ENCODE measurements at places on chromosomes 4 and X. TPM values are rescaled to one million over a fixed set of nuclear protein-coding genes. Genes with fewer than 3 reads are reported as not detected.

The RPA4 gene
- total RNA-seq, result 1.1 TPM

The CDK16 gene
- 74.6 TPM for total RNA-seq

GRCh38 chr4:6201580-6202091 is 1.3 kb upstream of the JAKMIP1 start:
- H3K4me1 ChIP-seq, result no peaks in the 10 kb centered on the region
- H3K4me3 ChIP-seq, result no peak overlapping the region
- peaks cover 10% of the 10 kb centered on the region for H3K27me3 ChIP-seq
- DNase-seq, result no peak
- no peak overlapping the region for H3K27ac ChIP-seq
- no peaks in the 10 kb centered on the region for H3K36me3 ChIP-seq

DNA sequence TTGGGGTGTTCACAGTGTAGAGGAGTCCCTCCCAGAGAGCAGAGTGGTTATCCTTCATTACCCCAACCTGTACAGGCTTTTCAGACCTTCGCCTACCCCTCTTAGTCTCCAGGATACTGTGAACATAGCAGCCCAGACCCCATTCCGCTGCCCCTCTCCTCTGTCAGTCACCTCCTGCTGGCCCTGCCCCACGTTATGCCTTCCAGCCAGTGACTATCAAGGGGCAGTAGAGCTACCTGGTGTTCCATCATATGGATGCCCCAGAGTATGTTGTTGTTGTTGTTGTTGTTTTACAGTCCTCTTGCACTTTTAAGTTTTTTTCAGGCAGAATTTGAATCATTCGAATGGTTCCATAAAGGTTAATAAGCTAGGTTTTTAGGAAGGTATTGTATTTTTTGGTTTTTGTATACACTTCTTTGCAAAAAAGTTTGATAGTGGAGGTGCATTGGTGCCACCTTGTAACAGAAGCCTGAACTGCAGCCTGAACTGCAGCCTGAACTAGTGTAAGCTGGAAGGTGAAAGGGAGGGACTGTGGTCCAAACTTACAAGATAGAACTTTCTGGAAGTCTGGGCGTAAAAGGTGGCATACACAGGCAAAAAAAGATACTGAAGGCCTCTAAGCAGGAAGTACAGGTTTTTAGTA is 101.4 kb upstream of the RAB40AL start:
- H3K36me3 ChIP-seq, result no peaks in the 10 kb centered on the region
- no peak overlapping the region for H3K4me3 ChIP-seq
- no peak overlapping the region for H3K27ac ChIP-seq
- H3K27me3 ChIP-seq, result no peaks in the 10 kb centered on the region
- H3K4me1 ChIP-seq, result no peaks in the 10 kb centered on the region

The NEXMIF gene
- 2.2 TPM for total RNA-seq

- H3K27ac ChIP-seq, result peak overlapping the region; percentile 78
- no peaks in the 10 kb centered on the region for H3K27me3 ChIP-seq
- peak; percentile 41 for DNase-seq
- H3K4me1 ChIP-seq, result peaks cover 21% of the 10 kb centered on the region
- H3K4me3 ChIP-seq, result peak overlapping the region; percentile 14
- no peaks in the 10 kb centered on the region for H3K36me3 ChIP-seq
Measured at GRCh38 chr4:25172961-25173915, 13.0 kb upstream of the SEPSECS start.

The GC gene
- not detected for total RNA-seq

All from thoracic aorta (tissue), 2 donors.